ENCODE measurements at places on chromosomes 2 and 18.

- DNase-seq: no peak
Observed at GRCh38 chr18:13269013-13269280, 50.4 kb downstream of the LDLRAD4 start.

- no peak for DNase-seq
Observed at GRCh38 chr18:58239879-58240278, 195.9 kb downstream of the NEDD4L start.

DNA sequence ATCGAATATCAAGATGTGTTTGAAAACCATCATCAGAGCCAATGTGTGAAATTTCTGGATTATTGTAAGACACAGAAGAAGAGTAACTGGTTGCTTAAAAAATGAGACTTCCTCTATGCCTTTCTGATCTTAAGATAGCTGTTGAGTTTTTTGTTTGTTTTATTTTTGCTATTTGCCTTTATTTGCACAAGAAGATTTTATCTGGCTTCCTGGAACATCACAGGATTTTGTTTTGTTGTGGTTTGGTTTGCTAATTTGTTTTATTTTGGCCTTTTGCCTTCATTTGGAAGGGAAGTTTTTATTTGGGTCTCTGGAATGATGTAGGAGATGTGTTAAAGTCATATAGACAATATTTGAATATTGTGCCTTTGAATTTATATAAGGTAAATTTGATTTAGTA, 3.9 kb upstream of the CYTIP start:
- no peak for DNase-seq

- no peak for DNase-seq
Observed at GRCh38 chr2:199704358-199705238, 146.4 kb downstream of the FTCDNL1 start.

DNA sequence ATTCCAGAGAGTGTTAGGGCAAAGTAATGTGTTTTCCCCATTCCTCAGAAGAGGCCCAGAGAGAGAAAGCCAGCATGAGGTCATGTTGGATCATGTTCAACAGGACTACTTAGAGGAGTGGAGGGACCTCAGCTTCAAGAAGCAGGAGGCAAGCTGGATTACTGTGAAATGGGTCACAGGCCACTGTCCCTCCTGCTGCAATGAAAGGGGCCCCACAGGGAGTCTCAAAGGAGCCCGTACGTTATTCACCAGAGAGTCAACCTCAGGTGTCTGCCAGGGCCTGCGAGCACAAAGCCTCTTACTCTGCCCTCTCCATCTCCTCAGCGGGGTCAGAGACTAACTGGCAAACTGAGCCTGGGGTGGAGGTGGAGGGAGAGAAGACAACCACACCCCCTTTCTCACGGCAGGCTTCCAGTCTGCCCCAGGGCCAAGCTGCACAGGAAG, 27.2 kb upstream of the ACYP2 start:
- no peak for DNase-seq

GRCh38 chr2:36343606-36344005, 12.0 kb upstream of the CRIM1 start:
- DNase-seq: no peak

- DNase-seq: no peak
Observed at GRCh38 chr2:209145941-209146681, 277.7 kb upstream of the MAP2 start.
